ENCODE measurements at places on chromosomes 7 and 10. TPM values are rescaled to one million over a fixed set of nuclear protein-coding genes. Genes with fewer than 3 reads are reported as not detected.

- H3K4me1 ChIP-seq, result no peaks in the 10 kb centered on the region
- H3K36me3 ChIP-seq, result no peaks in the 10 kb centered on the region
- H3K4me3 ChIP-seq, result no peak overlapping the region
- no peaks in the 10 kb centered on the region for H3K27me3 ChIP-seq
Measured at GRCh38 chr10:31574577-31574976, 255.6 kb downstream of the ZEB1 start.

GRCh38 chr7:133642907-133643306 is 390.0 kb downstream of the EXOC4 start:
- H3K4me3 ChIP-seq, result no peak overlapping the region
- no peak overlapping the region for H3K27ac ChIP-seq
- DNase-seq, result no peak

- no peaks in the 10 kb centered on the region for H3K4me1 ChIP-seq
- no peak overlapping the region for H3K4me3 ChIP-seq
- H3K27ac ChIP-seq, result no peak overlapping the region
- H3K36me3 ChIP-seq, result peaks cover 6% of the 10 kb centered on the region
- no peak for DNase-seq
- H3K27me3 ChIP-seq, result no peaks in the 10 kb centered on the region
Measured at GRCh38 chr7:91993976-91994375, 53.3 kb downstream of the AKAP9 start.

DNA sequence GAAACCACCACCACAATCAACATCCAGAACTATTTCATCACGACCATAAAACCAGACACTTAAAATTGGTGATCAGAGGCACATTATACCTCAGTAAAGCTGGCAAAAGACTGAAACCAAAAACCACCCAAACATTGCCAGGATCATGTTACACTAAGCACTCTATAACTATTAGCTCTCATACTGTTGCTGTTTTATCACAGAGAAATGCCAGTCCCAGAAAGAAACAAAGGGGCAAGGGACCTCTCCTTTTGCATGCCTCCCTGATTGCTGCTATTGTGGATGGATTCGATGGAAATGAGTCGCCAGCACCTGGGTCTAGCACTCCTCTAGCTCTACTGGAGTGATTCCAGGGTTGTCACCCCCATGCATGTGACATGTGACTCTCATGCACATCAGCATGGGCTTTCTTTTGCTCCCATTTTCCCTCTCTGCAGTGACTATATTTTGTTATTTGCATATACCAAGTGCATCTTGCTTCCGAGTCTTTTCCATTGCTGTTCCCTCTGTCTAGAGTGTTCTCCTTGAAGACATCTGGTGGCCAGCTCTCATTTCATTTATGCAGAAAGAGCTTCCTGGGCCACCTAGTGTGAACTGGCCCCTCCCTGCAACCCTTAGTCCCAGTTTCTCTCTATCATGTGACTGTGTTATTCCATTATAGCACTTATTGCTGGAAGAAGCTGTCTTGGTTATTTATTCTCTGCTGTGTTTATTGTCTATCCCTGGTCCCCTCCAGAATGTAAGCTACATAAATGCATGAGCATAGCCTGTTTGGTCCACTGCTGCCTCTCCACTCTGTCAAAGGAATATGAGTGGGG is 300.6 kb downstream of the PLXNA4 start:
- no peak overlapping the region for H3K4me3 ChIP-seq
- no peaks in the 10 kb centered on the region for H3K4me1 ChIP-seq
- no peak for DNase-seq
- no peak overlapping the region for H3K27ac ChIP-seq

DNA sequence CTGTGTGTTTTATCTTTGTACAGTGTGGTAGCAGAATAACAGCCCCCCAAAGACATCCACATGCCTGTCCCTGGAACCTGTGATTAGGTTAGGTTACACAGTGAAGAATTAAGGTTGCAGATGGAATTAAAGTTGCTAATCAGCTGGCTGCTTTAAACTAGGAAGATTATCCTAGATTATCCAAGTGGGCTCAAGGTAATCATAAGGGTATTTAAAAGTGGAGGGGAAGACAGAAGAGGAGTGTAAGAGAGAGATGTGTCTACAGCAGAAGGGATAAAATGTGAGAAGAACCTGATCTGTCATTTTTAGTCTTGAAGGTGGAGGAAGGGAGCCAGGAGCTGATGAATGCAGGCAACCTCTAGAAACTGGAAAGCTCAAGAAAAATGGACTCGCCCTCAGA is 117.6 kb downstream of the ARHGAP22 start:
- H3K4me3 ChIP-seq, result no peak overlapping the region
- no peaks in the 10 kb centered on the region for H3K4me1 ChIP-seq
- no peaks in the 10 kb centered on the region for H3K27me3 ChIP-seq
- H3K27ac ChIP-seq, result no peak overlapping the region
- no peaks in the 10 kb centered on the region for H3K36me3 ChIP-seq

GRCh38 chr7:31443457-31443856 is 70.4 kb upstream of the ITPRID1 start:
- H3K4me3 ChIP-seq, result no peak overlapping the region
- no peaks in the 10 kb centered on the region for H3K4me1 ChIP-seq
- no peak for DNase-seq

- H3K4me3 ChIP-seq, result no peak overlapping the region
- no peak overlapping the region for H3K27ac ChIP-seq
- H3K27me3 ChIP-seq, result no peaks in the 10 kb centered on the region
Measured at GRCh38 chr7:40356312-40356711, 221.5 kb downstream of the SUGCT start.

- no peak overlapping the region for H3K27ac ChIP-seq
- no peaks in the 10 kb centered on the region for H3K4me1 ChIP-seq
- H3K36me3 ChIP-seq, result no peaks in the 10 kb centered on the region
- H3K4me3 ChIP-seq, result no peak overlapping the region
- DNase-seq, result no peak
Measured at GRCh38 chr7:16114633-16115032, 306.7 kb downstream of the CRPPA start.

- no peaks in the 10 kb centered on the region for H3K27me3 ChIP-seq
- H3K4me1 ChIP-seq, result no peaks in the 10 kb centered on the region
- H3K4me3 ChIP-seq, result no peak overlapping the region
Measured at GRCh38 chr7:79590916-79591623, 137.6 kb upstream of the MAGI2 start.

- no peaks in the 10 kb centered on the region for H3K4me1 ChIP-seq
- no peak for DNase-seq
- no peak overlapping the region for H3K4me3 ChIP-seq
- no peaks in the 10 kb centered on the region for H3K36me3 ChIP-seq
- H3K27ac ChIP-seq, result no peak overlapping the region
Measured at GRCh38 chr10:14949291-14949690, 4.6 kb downstream of the DCLRE1C start.

GRCh38 chr10:10294881-10295529 is 722.7 kb upstream of the CELF2 start:
- H3K4me1 ChIP-seq, result no peaks in the 10 kb centered on the region
- H3K27ac ChIP-seq, result no peak overlapping the region
- no peak for DNase-seq
- H3K36me3 ChIP-seq, result no peaks in the 10 kb centered on the region
- H3K27me3 ChIP-seq, result no peaks in the 10 kb centered on the region

DNA sequence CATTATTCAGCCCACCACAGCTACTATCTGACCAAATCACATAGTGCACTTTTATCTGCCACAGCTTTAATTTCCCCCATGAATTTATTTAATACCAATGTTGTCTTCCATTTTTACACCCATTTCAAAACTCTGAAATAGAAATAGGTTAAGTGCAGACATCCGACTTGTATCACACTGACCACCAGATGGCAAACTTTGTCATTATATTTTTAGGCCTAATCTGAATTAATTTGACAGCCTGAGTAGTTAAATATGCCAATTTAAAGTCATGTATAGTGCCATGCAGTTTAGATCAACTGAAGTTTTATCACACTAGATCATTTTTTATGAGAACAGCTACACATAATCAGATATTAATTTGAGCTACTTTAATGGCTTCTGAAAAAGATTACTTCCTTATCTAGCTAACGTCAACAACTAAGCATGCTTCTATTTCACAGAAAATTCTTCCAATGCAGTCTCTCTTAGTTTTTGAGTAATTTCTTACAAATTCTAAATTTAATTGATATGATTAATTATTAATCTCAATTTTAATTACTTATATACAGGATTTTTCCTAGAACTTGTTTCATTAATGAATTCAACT is 566.4 kb downstream of the GFRA1 start:
- H3K4me3 ChIP-seq, result no peak overlapping the region
- peaks cover 3% of the 10 kb centered on the region for H3K36me3 ChIP-seq
- no peaks in the 10 kb centered on the region for H3K4me1 ChIP-seq
- H3K27me3 ChIP-seq, result no peaks in the 10 kb centered on the region
- no peak for DNase-seq

GRCh38 chr10:75108684-75109458 is 2.6 kb upstream of the SAMD8 start:
- H3K4me3 ChIP-seq, result no peak overlapping the region
- DNase-seq, result no peak

- H3K27me3 ChIP-seq, result no peaks in the 10 kb centered on the region
- no peaks in the 10 kb centered on the region for H3K36me3 ChIP-seq
- H3K27ac ChIP-seq, result no peak overlapping the region
- H3K4me3 ChIP-seq, result no peak overlapping the region
- H3K4me1 ChIP-seq, result no peaks in the 10 kb centered on the region
- DNase-seq, result no peak
Measured at GRCh38 chr7:116231949-116232348, 21.6 kb downstream of the TES start.

DNA sequence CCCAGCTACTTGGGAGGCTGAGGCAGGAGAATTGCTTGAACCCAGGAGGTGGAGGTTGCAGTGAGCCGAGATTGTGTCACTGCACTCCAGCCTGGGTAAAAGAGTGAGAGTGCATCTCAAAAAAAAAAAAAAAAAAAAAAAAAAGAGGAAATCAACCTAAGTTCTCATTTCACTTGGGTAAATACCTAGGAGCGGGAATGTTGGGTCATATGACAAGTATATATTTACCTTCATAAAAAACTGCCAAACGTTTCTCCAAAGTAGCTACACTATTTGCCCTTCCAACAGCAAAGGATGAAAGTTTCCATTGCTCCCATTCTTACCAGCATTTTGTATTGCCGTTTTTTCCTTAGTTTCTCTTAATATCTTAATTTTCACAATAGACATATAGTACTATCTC is 9.8 kb downstream of the P4HA1 start:
- no peak for DNase-seq
- H3K27me3 ChIP-seq, result no peaks in the 10 kb centered on the region
- no peak overlapping the region for H3K27ac ChIP-seq
- no peaks in the 10 kb centered on the region for H3K4me1 ChIP-seq
- H3K4me3 ChIP-seq, result no peak overlapping the region
- no peaks in the 10 kb centered on the region for H3K36me3 ChIP-seq

- no peaks in the 10 kb centered on the region for H3K4me1 ChIP-seq
- no peaks in the 10 kb centered on the region for H3K36me3 ChIP-seq
- DNase-seq, result no peak
- no peaks in the 10 kb centered on the region for H3K27me3 ChIP-seq
- no peak overlapping the region for H3K27ac ChIP-seq
- no peak overlapping the region for H3K4me3 ChIP-seq
Measured at GRCh38 chr7:151900986-151901621, 24.2 kb upstream of the PRKAG2 start.

- no peak for DNase-seq
- H3K27me3 ChIP-seq, result no peaks in the 10 kb centered on the region
- no peaks in the 10 kb centered on the region for H3K36me3 ChIP-seq
Measured at GRCh38 chr7:22121702-22122474, 176.2 kb upstream of the CDCA7L start.

GRCh38 chr10:52757773-52758172 is 14.8 kb downstream of the MBL2 start:
- no peak overlapping the region for H3K27ac ChIP-seq
- H3K4me3 ChIP-seq, result no peak overlapping the region
- H3K4me1 ChIP-seq, result no peaks in the 10 kb centered on the region
- H3K27me3 ChIP-seq, result no peaks in the 10 kb centered on the region

DNA sequence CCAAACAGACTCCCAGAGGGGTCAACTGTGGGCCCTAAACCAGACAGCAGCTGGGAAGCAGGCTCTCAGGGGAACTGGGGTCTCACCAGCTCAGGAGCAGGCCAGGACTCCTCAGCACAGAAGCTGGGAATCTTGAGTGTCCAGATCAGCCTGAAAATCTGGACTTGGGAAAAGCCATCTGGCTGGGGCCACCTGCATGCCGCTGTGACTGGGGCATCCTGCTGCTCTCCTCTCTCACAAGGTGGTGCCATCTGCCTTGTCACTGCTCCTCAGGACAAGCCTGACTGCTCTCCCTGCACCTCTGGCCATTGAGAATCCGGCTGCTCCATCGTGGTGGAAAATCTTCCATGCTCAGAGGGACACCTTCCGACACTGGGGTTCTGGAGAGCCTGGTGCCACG is 141.4 kb downstream of the PLPP4 start:
- no peaks in the 10 kb centered on the region for H3K4me1 ChIP-seq
- DNase-seq, result no peak
- no peak overlapping the region for H3K27ac ChIP-seq
- H3K36me3 ChIP-seq, result no peaks in the 10 kb centered on the region
- H3K4me3 ChIP-seq, result no peak overlapping the region
- no peaks in the 10 kb centered on the region for H3K27me3 ChIP-seq

GRCh38 chr7:16638282-16639280 is 7.0 kb downstream of the ANKMY2 start:
- no peaks in the 10 kb centered on the region for H3K27me3 ChIP-seq
- no peaks in the 10 kb centered on the region for H3K36me3 ChIP-seq
- H3K4me1 ChIP-seq, result peaks cover 15% of the 10 kb centered on the region
- H3K4me3 ChIP-seq, result no peak overlapping the region

DNA sequence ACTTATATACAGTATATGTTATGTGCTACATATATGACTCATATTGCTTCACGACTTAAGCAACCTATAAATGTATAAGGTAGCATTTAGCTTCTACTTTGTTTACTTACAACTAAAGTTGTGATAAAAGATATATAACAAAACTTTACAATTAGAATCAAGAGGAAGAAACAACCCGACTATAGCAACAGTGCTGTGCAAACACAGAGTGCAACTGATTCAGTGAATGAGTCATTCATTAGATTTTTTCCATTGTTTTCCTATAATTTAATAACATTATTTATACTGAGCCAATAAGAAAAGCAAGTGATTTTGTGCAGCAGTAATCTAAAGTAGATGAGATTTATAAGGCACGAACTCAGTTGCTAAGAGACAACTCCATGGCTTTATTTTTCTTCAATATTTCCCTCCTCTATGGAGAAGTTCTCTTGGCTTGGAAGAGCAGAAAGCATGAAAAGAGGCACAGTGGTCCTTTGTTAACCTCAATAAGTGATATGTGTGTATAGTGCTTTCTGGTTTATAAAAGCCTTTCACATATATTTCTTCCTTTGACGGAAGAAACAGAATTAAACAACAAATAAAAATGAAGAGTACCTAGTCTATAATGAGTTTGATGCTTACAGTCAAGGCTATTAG is 19.8 kb downstream of the CEP41 start:
- H3K27me3 ChIP-seq, result no peaks in the 10 kb centered on the region
- no peaks in the 10 kb centered on the region for H3K4me1 ChIP-seq
- H3K36me3 ChIP-seq, result no peaks in the 10 kb centered on the region
- no peak for DNase-seq

- no peak overlapping the region for H3K4me3 ChIP-seq
- no peaks in the 10 kb centered on the region for H3K36me3 ChIP-seq
- H3K4me1 ChIP-seq, result no peaks in the 10 kb centered on the region
- H3K27me3 ChIP-seq, result no peaks in the 10 kb centered on the region
- H3K27ac ChIP-seq, result no peak overlapping the region
Measured at GRCh38 chr10:48406204-48406603, 99.7 kb downstream of the MAPK8 start.

The FOXP2 gene
- total RNA-seq, result 5.9 TPM

The CTTNBP2 gene
- total RNA-seq, result 13.8 TPM

The LRRC18 gene
- not detected for total RNA-seq

The PRSS2 gene
- not detected for total RNA-seq

The MYOZ1 gene
- 0.98 TPM for total RNA-seq

The SDK1 gene
- 3.7 TPM for total RNA-seq

The ITIH5 gene
- total RNA-seq, result 54.1 TPM
